Fibroblast of lung (primary cell): ENCODE measurements at places on chromosomes 2 and 18. TPM values are rescaled to one million over a fixed set of nuclear protein-coding genes. Genes with fewer than 3 reads are reported as not detected.

The KIF5C gene
- total RNA-seq: 0.17 and 0.51 TPM in 2 replicates

The CD302 gene
- total RNA-seq: 9.4 and 15.9 TPM in 2 replicates

The LTBP1 gene
- 190 and 324 TPM in 2 replicates for total RNA-seq

The CIAO1 gene
- 85.3 and 101 TPM in 2 replicates for total RNA-seq

- H3K4me3 ChIP-seq: no peak overlapping the region
- H3K36me3 ChIP-seq: no peaks in the 10 kb centered on the region
- DNase-seq: no peak
- H3K4me1 ChIP-seq: peaks cover 3% of the 10 kb centered on the region
- H3K27ac ChIP-seq: no peak overlapping the region
Observed at GRCh38 chr2:227627769-227628168, 10.5 kb downstream of the SCYGR4 start.

- H3K36me3 ChIP-seq: no peaks in the 10 kb centered on the region
- peak; percentile 38 for DNase-seq
- H3K27me3 ChIP-seq: peaks cover 17% of the 10 kb centered on the region
- H3K27ac ChIP-seq: no peak within 1 kb of the TSS
Observed at GRCh38 chr2:179861416-179862067, at the start of gene ZNF385B. TSS of gene ZNF385B (minus strand) at chr2:179861612.

GRCh38 chr2:176595986-176596385 lies 326.7 kb downstream of the MTX2 start:
- no peak overlapping the region for H3K27ac ChIP-seq
- DNase-seq: peak; percentile 17
- no peaks in the 10 kb centered on the region for H3K36me3 ChIP-seq
- no peaks in the 10 kb centered on the region for H3K27me3 ChIP-seq
- no peaks in the 10 kb centered on the region for H3K4me1 ChIP-seq

DNA sequence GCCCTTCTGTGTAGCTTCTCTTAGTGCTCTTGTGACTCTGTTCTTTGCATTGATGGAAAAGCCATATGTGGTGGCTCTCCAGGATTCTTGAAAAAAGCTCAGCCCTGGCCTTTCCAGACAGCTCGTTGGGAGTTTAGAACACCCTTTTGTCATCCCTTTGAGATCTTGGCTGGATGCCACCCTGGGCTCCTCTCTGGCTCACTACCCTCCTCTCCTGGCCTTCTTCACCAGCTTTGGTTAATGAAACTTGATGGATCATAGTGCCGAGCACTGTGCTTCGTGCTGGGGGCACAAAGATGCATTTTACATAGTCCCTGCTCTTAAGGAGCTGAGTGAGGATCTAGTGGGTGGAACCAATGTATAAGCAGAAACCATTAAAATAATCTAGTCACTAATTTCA lies 15.6 kb upstream of the FHOD3 start:
- no peaks in the 10 kb centered on the region for H3K36me3 ChIP-seq
- peaks cover 4% of the 10 kb centered on the region for H3K27me3 ChIP-seq
- H3K4me1 ChIP-seq: no peaks in the 10 kb centered on the region
- DNase-seq: no peak

DNA sequence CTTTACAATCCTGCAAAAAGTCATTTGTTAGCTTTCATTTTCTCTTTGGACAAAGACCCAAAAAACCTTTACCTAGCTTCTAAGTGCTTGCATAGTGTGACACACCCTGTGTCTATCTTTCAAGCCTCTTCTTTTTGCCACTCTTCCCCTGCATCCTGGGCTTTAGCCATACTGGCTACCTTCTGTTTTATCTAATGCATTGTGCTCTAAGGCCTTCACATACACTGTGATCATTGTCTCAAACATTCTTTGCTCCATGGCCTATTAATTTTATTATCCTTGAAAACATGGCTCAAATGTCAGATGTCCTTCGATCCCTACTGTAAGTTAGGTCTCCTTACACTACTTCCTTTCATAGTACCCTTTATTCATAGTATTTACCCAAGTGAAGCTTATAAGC lies 84.4 kb downstream of the PIK3C3 start:
- peaks cover 4% of the 10 kb centered on the region for H3K36me3 ChIP-seq
- H3K4me1 ChIP-seq: peaks cover 4% of the 10 kb centered on the region
- DNase-seq: no peak
- H3K27ac ChIP-seq: peak overlapping the region; percentile 32

GRCh38 chr2:51953931-51954330 lies 922.0 kb upstream of the NRXN1 start:
- H3K4me3 ChIP-seq: no peak overlapping the region
- no peaks in the 10 kb centered on the region for H3K4me1 ChIP-seq
- no peak overlapping the region for H3K27ac ChIP-seq
- peak; percentile 76 for DNase-seq
- no peaks in the 10 kb centered on the region for H3K27me3 ChIP-seq
